ENCODE measurements at places on chromosomes 1 and 21.

DNA sequence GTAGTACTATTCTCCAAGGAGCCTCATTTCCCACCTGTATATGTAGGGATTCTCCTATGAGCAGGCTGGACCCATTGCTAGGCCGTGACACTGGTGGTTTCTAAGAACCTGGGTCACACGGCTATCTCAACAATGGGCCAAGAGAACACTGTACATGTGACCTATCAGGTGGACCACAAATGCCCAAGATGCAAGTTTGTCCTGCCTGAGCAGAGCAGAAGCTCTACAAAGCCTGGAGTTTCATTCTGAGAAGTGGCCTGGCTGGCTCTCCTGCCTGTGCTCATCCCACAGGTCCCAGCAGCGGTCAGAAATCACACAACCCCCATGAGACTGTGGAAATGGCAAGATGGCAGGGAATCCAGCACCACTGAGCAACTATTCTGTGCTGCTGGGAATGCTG lies 17.2 kb downstream of the THEMIS2 start:
- no peak for DNase-seq

GRCh38 chr1:114137497-114137896 lies 16.2 kb downstream of the SYT6 start:
- DNase-seq: no peak

GRCh38 chr1:58397187-58397820 lies 149.2 kb downstream of the OMA1 start:
- no peak for DNase-seq

DNA sequence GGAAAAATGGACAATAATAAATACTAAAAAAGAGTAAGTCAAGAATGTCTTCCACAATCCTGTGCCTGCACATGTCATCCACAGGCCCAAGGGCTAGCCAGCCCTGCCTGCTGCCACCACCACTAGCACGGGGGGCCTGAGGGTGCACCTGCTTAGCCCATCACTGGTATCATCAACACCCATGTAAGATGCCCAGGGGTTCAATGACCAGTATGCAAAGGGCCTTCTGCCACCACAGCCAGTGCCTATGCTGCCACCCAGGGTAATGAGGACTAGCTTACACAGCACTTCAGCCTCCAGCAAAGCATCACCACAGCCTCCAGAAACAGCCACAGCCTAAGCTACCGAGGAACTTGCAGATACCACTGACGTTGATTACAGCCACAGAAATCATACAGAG lies 46.3 kb downstream of the POFUT2 start:
- DNase-seq: no peak

- DNase-seq: no peak
These were observed 497 bp downstream of the FCRLB start for GRCh38 chr1:161721738-161722343.

- no peak for DNase-seq
These were observed 59.5 kb upstream of the TMEM51 start for GRCh38 chr1:15094056-15094455.

DNA sequence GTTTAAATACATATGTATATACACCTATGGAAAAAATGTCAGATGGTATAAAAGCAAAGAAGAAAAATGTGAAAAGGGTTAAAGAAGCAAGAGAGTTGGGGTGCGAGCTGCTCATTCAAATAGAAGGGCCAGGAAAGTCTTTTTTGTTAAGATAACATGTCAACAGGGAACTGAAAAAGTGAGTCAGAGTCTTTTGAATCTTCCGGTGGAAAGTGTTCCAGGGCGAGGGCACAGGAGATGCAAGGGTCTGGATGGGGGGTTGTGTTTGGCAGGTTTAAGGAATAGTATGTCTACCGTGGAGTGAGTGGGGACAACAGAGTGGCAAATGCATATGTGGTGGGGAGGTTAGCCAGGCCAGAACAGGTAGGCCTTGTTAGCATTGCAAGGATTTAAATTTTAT lies 22.2 kb upstream of the GNG12 start:
- DNase-seq: no peak

- no peak for DNase-seq
These were observed 127.3 kb upstream of the POU3F1 start for GRCh38 chr1:38173848-38174247.

GRCh38 chr1:206535853-206536188 lies 28.5 kb downstream of the RASSF5 start:
- no peak for DNase-seq

- no peak for DNase-seq
These were observed 55.8 kb upstream of the DNAH14 start for GRCh38 chr1:224873434-224874369.

All from T-helper 22 cell (primary cell).